ENCODE measurements at places on chromosomes 3 and 15.

DNA sequence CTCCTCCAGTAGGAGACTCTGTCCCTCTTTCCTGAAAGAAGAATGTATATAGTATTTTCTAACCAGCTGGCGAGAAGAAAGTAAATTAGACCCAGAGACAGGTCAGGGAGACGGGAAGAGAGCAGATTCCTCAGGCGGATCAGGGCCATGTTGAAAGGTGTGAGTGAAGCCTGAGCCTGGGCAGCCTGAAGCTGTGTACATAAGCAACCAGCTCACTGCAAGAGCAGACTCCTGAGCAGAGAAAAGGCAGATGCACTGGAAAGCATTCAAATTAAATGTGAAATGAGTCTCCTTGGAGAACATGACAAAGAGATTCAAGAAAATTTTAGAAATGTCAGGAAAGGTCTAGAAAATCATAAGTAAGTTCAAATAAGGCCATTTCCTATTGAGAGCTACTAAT lies 165.8 kb downstream of the GOLIM4 start:
- no peak for DNase-seq

DNA sequence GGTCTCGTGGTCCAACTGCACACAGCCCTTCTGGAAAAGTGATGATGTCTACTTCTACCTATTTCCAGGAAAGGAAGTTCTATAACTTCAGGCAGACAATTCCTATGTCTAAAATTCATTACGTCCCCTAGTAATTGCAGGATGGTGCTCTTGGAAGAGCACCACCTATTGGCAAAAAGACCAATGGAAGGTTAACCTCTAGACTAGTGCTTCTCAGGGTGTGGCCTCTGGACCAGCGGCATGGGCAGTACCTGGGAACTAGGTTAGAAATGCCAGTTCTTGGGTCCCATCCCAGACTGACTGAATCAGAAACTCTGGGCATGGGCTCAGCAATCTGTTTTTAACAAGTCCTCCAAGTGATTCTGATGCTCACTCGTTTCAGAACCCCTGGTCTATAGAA lies 258.3 kb upstream of the ICE2 start:
- no peak for DNase-seq

- DNase-seq: no peak
These were observed 185.2 kb downstream of the ANXA2 start for GRCh38 chr15:60212536-60212935.

DNA sequence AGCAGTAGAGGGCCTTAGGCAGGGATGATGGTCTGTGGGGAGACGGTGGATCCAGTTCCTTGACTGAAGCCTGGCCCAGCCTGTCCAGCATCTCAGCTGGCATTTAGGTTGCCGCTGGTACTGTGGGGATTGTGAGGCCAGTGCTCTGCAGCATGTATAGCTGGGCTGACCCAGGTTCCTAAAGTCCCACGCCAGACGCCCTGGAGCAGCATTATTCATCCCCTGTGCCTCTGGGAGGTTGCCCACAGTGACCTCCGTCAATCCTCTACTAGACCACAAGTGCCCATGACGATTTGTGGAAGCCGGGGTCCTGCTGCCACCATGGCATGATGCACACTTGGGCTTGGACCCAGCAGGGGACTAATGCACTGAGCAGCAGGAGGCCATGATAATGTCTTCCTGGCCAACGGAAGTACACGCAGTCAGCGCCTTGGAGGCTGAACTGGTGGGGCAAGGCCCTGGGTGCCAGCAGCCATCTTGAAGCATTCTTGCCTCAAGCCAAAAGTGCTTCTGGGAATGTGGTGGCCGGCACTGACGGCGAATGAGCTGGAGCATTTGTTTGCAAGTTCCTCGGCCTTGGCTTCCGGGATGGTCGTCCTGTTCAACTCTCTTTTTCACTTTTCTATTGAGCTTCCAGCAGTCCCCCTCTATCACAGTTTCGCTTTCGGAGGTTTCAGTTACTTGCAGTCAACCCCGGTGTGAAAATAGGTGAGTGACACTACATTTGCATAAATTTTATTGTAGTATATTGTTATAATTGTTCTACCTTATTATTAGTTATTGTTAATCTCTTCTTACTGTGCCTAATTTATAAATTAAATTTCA lies 949.4 kb downstream of the ROBO1 start:
- DNase-seq: no peak

DNA sequence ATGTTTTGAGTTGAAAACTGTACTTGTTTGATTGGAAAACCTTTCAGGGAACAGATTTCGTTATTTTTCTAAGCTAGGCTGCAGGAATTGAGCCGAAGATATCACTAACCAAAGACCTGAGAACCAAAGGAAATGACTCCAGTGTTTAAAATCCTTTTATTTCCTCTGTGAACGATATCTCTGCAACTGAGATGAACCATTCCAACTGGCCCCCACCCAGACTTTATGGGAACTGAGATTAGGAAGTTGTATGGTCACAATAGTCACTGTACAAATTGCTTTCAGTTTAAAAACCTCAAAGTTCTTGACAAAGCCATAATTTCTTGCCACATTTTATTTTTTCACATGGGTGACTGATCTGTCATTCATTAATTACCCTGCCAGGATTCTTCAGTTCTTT lies 232.4 kb downstream of the RBMS3 start:
- no peak for DNase-seq

DNA sequence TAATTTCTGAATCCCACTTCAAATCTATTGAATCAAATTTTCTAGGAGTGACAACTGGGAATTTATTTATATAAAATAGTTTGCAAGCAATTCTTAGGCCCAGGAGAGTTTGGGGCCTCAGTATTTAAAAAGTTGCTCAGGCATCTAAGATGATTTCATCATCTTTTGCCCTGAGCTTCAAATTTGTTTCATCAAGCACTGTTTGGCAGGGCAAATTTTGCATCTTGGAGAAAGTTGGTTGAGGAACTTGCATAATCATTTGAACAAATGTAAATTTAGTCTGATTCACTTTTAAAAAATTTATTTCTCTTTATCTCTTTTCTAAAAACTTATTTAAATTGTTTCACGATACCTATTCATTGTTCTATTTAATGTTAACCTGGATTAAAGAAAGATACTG lies 702.8 kb downstream of the SI start:
- DNase-seq: no peak

DNA sequence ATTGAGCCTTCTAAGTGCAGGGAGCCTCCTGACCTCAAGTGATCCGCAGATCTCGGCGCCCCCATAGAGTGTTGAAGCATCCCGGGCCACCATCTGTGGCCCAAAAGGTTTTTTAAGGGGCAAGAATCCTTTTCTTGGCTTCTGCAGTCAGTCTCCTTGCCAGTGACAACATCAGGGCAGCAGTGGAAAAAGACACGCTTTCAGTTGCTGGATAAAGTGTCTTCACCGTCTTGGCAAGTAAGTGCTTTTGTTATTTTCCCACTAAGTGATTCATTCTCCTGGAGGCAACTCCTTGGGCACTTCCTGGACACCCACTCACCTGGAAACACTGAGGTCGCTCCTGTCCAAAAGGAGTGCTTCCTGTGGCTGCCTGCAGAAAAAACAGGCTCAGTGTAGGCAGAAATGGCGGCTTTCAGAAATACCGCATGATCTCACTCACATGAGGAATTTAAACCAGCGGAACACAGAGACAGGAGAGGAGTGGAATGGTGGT lies 71.7 kb upstream of the ABHD2 start:
- DNase-seq: no peak
